Left renal cortex interstitium (tissue), 4 donors: ENCODE measurements at places on chromosomes 13 and 19. TPM values are rescaled to one million over a fixed set of nuclear protein-coding genes. Genes with fewer than 3 reads are reported as not detected.

PDX1 gene
- not detected for polyA plus RNA-seq

DAPK3 gene
- polyA plus RNA-seq = 34.4 TPM

IFNL1 gene
- polyA plus RNA-seq = not detected

ZNF829 gene
- polyA plus RNA-seq = 6.5 TPM

- no peak for DNase-seq
Measured at GRCh38 chr13:99656844-99657381, 155.6 kb downstream of the TM9SF2 start.

- DNase-seq = no peak
Measured at GRCh38 chr13:105471673-105472072, 1063.8 kb downstream of the EFNB2 start.

GRCh38 chr19:4431296-4431695 lies 26.3 kb downstream of the UBXN6 start:
- DNase-seq = no peak
